Epithelial cell of umbilical artery (primary cell): ENCODE measurements at places on chromosomes 11 and 22. TPM values are rescaled to one million over a fixed set of nuclear protein-coding genes. Genes with fewer than 3 reads are reported as not detected.

The SEC14L6 gene
- under 0.01 TPM in 2 replicates for total RNA-seq

The MS4A6A gene
- 5.8 and 21.8 TPM in 2 replicates for total RNA-seq

The TLCD5 gene
- total RNA-seq = 5.5 and 9.3 TPM in 2 replicates

The MS4A4E gene
- total RNA-seq = under 0.01 TPM in 1 of 2 replicates, not detected in the other

The PKNOX2 gene
- under 0.01 TPM in 1 of 2 replicates, not detected in the other for total RNA-seq
